ENCODE measurements at places on chromosomes 7 and 10.
A peak's percentile ranks its signal among the peaks of the same experiment; 100 is the strongest.

DNA sequence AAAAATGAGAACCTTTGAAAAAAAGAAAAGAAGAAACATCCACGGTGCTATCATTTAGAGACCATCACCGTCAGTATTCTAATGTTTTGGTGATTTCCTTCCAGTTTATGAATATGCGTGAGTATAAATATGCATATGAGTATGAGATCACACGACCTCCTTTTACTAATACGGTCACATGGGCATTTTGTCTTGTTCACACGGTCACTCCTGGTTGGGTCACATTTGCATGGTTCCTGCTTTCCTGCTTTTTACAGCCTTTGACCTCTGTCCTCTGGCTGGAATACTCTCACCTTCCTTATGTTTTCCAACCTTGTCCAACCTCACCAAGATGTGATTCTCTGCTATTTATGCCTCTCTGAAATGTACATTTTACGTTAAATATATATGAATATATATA, 25.3 kb upstream of the LMTK2 start:
- no peak for DNase-seq

DNA sequence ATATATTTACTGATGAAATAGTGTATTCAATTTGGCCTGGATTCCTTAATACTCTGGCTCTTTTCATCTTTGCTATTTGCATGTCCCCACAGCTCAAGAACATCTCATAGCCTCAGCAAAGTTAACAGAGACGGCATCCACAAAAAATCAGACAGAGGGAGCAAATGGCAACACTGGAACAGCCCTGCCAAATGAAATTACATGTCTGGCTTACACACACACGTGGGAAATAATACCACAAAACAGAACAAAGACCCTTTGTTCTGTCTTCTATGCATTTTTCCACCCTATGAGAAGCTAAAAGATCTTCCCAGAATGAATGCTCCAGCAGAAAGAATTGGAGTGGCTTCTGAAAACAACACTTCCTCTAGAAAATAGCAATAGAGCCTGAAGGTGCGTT, 139.5 kb downstream of the ALOX5 start:
- DNase-seq, result no peak

DNA sequence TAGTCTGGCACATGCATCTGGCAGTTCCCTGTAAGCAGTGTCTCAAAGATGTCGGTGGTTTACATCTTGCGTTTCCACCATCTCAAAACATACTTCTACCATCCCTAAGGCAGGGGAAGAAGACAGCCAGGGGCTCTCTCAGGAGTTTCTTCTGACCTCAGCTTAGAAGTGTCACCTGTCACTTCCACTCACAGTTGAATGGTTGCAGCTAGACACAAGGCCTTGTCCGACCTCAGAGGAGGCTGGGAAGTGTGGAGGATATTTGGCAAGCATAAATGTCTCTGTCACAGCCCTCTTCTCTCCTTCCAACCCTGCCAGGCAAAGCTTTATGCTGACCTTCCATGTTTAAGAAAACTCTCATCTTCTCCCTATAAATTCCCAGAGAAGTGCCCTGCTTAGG, 193.3 kb downstream of the HERPUD2 start:
- no peak for DNase-seq

DNA sequence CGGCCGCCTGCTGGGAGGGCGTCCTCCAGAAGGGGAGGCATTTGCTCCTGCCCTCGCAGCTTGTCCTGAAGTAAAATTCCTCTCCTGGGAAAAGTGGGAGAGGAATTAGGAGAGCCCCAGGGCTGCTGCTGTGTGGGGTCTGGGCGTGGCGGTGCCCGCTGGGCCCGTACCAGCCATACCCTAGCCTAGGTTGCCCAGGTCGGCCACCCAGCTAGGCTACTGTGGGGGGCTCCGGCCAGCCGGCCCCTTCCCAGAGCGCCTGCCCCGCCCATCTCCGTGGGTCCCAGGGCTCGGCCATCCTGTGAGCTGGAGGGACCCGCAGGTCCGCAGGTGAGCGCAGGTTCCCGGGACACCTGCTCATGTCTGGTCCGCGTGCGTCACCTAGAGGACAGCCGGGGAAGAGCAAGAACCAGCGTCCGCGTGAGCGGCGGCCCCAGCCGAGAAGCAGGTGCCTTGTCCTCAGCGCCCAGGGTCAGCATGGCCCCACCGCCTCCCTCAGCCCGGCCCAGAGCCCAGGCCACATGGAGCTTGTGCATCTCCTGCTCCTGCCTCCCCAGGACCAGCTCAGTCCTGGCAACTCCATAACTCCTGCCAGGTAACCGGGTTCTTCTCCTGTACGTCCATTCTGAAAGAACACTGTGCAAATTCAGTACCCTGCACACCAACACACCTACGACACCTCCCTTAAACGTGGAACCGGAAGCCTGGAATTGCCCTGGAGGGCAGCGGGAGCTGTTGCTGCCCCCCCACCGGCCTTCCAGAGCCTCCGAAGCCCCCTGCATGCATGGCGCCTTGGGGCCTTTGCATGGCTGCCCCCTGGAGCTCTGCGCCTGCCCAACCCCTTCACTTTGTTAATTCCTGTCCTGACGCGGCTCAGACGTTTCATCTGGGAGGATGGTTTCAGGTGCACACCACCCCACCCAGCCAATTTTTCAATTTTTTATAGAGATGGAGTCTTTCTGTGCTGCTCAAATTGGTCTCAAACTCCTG, 22.8 kb upstream of the FOXL3 start:
- DNase-seq, result no peak

- no peak for DNase-seq
Measured at GRCh38 chr10:122478971-122479370, 17.6 kb downstream of the HTRA1 start.

DNA sequence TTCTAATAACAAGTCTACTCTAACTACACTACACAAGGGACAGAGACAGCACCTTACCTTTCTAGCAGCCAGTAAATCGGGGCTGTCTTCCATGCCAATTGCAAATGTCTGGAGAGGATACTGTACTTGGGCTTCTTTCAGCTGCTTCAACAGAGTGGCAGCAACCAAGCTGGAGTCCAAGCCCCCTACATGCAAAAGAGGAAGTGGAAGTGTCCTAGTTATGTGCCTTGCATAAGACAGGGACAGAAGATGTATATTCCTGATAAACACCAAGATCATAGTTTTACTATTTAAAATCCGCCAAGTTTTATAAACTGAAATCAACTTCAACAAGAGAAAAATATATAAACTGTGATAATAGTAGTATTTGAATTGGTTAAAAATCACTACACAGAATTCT, 14.0 kb downstream of the ASNS start:
- no peak for DNase-seq

DNA sequence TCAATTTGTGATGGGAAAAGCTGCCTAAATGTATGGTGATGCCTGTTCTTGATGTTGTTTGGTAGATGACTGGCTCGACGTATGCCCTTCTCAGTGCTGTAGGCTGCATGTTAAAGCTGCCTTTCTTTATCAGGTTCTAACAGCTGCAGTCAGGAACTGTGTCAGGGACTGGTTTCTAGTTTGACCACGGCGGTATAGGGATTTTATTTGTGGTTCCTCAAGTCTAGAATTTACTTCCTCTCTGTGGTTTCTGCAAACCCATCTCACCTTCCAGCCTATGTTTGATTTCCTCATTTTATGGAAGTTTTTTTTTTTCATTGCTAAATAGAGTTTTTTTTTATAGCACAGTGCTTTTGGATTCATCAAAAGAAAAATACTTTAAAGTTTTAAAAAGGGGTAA, 26.5 kb downstream of the LMTK2 start:
- peak; percentile 52 for DNase-seq

DNA sequence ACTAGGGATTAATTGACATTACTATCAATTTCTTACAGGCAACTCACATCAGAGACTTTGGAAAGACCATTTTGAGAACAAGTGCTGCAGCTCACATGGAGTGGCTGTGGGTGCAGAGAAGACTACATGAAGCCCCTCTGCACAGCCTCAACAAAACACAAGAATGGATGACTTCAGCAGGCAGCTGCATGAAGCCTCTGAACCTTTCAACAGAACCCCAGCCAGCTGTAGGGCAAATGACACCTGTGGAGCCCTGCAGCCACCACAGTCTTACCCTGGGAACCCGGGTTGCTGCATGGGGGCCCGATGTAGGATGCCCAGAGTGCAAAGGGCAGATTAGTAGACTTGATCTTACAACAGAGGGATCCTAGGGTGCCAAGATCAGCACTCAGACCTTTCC, 62.0 kb upstream of the CAMK2B start:
- no peak for DNase-seq

- DNase-seq, result no peak
Measured at GRCh38 chr10:107653832-107654287, 489.4 kb upstream of the SORCS1 start.

DNA sequence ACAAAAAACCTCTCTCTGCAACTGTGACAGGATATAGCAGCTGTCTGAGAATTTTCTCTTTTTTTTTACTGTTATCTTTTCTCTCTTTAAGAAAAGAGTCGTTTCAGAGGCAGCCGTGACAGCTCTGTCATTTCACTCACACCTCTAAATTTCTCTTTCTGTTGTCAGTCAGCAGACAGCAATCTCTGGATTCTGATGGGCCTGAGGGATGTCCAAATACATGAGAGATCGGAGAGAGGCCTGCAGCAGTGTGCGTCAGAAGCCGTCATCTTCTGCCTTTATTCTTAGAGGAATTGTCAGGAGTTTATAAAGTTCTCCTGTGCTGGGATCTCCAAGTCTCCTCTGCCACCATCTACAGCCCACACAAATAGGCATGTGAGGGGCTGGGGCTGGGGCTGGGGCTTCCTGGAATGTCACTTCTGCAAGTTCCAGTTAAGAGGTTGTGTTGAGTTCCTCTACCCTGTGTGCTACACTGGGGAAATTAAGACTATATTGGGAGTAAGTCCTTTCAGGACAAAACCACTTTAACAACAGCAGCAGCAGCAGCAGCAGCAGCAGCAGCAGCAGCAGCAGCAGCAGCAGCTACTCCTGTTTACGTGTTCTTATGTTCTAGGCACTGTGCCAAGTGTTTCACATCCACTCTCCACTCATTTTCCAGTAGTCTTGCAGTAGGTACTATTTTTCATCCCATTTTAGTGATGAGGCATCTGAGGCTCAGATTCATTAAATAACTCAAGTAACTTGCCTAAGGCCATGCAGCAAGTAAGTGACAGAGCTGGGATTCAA, 541.3 kb downstream of the LRMDA start:
- DNase-seq, result no peak

DNA sequence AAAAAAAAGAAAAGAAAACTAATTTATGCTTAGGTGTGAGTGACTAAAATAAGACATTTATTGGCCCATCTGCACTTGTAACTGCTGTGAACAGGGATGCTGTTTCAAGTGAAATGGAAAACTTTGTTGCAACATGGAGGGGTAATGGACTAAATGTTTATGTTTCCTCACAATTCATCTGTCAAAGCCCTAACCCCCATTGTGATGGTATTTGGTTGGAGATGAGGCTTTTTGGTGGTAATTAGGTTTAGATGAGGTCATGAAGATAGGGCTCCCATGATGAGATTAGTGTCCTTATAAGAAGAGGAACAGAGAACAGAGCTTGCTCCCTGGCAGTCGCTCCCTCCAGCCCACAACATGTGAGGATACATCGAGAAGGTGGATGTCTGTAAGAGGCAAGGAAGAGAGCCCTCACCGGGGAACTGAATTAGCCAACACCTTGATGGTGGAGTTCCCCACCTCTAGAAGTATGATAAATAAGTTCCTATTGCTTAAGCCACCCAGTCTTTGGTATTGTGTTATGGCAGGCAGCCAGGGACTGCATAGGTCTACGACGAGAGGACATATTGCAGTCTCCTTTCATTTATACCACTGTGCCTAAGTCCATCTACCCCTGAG, 28.6 kb upstream of the VCL start:
- no peak for DNase-seq

DNA sequence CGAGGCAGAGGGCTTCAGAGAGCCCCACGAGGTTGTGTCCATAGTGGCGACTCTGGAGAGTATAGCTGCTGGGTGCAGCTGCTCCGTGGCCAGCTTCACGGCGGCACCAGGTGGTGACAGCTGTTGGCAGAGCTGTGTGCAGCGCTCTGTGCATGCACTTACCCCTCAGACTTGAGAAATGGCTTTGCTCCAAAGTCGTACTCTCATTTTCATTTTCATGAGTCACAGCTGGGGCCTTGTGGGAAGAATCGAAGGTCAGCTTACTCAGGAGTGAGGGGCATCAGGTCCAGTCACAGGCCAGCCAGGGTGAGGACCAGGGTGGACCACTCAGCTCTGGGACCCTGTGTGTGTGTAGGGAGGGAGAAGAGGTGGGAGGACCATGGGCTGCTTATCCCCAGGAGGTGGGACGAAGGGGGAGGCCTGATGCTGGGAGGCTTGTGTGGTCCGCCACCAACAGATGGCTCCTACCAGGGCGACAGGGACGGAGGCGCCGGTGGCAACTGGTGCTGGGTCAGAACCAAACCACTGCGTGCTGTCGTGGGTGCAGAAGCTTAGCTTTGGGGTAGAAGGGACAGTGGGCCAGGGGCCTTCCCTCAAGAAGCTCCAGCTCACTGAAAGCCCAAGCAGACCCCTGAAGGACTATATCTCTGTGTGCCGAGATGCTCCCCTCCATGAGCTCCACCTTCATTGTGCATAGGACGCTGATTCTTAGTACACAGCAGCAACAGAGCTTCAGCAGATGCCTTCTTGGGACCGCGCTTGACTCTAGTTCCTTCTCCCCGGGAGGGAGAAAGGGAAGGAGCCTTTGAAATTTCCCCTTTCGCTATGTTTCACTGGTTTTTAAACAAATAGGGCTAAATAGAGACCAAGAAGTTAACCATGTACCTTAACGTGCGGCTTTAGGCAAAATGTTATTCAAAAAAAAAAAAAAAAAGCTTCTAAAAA, 225.0 kb downstream of the CELF2 start:
- DNase-seq, result no peak

- DNase-seq, result no peak
Measured at GRCh38 chr10:46094931-46095750, 49.1 kb upstream of the MSMB start.

DNA sequence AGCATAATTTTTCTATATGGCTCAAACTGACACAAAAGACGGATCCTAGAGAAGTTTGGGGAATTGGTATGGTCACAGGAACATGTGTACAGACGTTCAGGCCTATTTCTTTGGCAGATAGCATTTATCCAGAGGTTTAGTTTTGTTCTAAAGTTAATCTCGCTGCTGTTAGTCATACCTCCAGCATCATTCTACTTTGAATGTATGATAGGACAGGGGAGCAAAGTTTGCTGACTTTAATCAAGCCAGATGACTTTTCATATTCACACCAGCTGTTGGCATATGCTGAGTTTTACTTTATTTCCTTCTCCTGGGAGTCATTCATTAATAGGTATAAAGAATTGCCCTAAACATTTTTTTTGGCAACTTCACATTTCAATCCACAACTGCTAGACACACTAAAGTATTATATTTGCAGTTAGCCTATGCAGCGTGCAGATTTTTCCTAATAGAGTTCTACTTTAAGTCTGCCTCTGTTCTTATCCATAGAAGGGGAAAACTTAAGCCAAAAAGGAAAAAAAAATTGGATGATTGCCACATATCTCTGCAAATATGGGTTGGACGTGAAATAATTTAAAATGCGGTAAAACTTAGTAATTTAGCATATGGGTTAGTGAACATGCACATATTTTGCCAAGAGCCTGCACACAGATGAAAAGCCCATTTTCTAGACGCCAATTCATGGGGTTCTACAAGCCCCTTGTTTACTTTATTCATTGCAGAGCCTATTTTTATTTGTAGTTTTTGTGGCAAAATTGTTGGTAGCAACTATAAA, 213.1 kb downstream of the C7orf25 start:
- no peak for DNase-seq

- DNase-seq, result no peak
Measured at GRCh38 chr7:154978017-154978416, 24.9 kb downstream of the PAXIP1 start.

GRCh38 chr10:51156926-51157325, 82.6 kb downstream of the PRKG1 start:
- no peak for DNase-seq

Data from CD4-positive, alpha-beta T cell treated with Interferon alpha-2 for 1 hour (primary cell).